NCI-H524 (cell line): ENCODE measurements at places on chromosomes 6 and 20.
A peak's percentile ranks its signal among the peaks of the same experiment; 100 is the strongest.

- DNase-seq: no peak
Measured at GRCh38 chr6:74611220-74611619, 594.6 kb downstream of the COL12A1 start.

DNA sequence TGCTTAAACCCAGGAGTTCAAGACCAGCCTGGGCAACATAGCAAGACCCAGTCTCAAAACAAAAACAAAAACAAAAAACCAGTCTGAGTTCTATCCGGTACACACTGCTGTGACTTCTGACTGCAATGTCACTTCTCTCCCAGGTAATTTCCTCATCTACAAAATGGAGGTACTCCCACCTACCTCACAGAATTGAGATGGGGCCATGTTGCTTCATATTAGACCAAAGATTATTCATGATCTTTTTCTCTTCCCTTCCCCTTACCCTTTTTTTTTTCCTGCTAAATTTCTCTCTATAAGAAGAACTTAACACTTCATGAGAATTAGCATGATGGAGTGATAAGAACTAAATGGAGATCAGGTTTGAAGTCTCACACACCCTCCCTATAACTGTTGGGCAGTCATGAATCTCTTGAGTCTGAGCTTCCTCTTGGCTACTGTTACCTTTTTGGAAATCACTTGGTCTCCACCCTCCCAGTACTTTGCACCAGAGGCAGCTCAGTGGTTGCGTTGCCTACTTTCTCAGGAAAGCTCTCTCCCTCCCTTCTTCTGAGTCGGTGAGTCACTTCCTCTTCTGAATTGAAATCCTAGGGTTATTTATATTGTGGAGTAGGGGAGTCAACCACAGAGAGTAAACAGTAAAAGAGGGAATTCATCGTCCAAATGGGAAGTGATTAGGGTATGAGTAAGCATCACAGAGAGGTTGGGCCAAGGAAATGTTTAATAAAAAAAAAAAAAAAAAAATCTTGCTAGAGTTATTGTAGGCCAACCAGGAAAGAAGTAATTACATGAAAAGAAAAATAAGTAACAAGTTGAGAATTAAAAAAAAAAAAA, 59.9 kb upstream of the MAP7 start:
- DNase-seq: no peak

GRCh38 chr6:151963001-151963400, 155.5 kb downstream of the ESR1 start:
- no peak for DNase-seq

DNA sequence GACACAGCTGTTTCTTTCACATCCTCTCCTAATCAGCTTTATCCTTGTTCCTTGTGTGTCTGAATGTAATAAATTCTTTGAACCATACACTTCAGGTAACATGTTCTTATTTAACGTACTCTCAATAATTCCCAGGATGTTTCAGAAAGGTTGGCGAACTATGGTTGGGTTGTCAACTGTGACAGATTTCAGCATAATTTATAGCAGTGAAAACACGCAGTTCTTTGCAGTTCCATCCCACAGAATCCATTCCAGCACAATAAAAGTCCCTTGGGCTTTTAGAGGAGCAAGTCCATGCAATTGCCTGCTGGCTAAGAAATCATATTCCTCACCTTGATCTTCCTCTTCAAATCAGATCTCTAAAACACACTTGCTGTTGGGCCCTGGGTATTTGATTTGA, 119.3 kb downstream of the COL9A1 start:
- no peak for DNase-seq

GRCh38 chr6:107703606-107704005, 120.5 kb downstream of the SCML4 start:
- DNase-seq: no peak

DNA sequence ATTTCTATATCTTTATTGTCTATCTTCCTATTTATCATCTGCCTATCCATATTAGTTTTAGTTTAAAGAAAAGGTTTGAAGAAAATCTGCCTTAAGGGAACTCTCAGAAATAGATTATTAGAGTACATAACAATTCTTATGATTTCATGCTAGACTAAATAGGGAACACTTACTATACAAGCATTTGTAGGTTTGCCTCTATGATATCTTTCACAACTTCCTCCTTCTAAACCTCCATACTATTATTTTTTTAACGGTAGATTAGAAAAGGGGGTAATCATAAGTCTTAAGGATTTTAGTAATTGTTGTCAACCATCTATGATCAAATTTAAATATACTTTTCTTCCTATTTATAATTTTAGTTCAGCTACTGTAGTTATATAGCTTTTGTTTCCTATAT, 11.6 kb upstream of the DSE start:
- no peak for DNase-seq

GRCh38 chr6:109595998-109596397, 95.0 kb downstream of the AK9 start:
- no peak for DNase-seq

- no peak for DNase-seq
Measured at GRCh38 chr6:122422614-122423267, 23.3 kb downstream of the HSF2 start.

GRCh38 chr6:18842534-18842933, 455.4 kb downstream of the RNF144B start:
- DNase-seq: peak; percentile 46

- DNase-seq: no peak
Measured at GRCh38 chr20:59765599-59766177, 161.3 kb downstream of the PHACTR3 start.
